ENCODE measurements at places on chromosomes 16 and 17. TPM values are rescaled to one million over a fixed set of nuclear protein-coding genes. Genes with fewer than 3 reads are reported as not detected.

MYH2 gene
- not detected for total RNA-seq

MT4 gene
- total RNA-seq = not detected

DNA sequence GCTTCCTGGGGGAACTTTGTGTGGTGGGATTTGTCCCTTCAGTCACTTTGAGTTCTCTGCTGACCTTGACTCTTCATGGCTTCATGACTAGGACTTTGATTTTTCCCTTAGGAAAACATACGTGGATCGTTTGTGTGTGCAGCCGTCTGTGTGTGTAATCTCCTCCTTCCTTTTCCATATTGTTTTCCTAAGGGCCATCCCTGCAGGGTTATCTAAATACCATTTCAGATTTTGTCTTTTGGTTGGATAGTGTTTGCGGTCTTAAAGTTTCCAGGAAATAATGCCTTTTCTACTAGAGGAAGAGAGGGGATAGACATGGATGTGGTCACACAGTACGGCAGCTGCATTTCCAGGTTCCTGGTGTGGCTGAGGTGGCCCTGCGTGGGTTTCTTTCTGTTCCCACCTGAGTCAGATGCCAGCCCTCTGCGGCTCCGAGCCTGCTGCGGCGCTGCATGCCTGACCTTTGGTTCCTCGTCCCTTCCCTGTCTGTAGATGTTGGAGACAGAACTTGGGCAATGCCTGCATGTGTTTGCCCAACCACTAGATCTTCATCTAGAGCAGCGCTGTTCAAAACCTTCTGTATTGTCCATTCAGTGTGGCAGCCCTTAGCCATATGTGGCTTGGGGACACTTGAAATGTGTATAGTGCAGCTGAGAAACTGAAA lies 72.0 kb upstream of the LGALS9 start:
- no peak for DNase-seq

SMTNL2 gene
- not detected for total RNA-seq

- no peak for DNase-seq
Measured at GRCh38 chr17:38430316-38430715, 2.1 kb downstream of the ARHGAP23 start.

All from pulmonary artery endothelial cell (primary cell).